A549 treated with RU486 at 1 μM for 4 hours (cell line): ENCODE measurements at places on chromosomes 11 and 22. TPM values are rescaled to one million over a fixed set of nuclear protein-coding genes. Genes with fewer than 3 reads are reported as not detected.

C11orf91 gene
- 0.50 to 1.3 TPM (median 0.98 TPM) in 5 replicates for total RNA-seq

LIF gene
- 22.4 to 37.6 TPM (median 34.3 TPM) in 5 replicates for total RNA-seq

MOV10L1 gene
- not detected in 5 replicates for total RNA-seq

C1QTNF4 gene
- 0.13 to 0.22 TPM in 2 of 5 replicates, not detected in the others for total RNA-seq

UCP2 gene
- total RNA-seq = 69.6 to 84.6 TPM (median 79.5 TPM) in 5 replicates

KCNK7 gene
- total RNA-seq = 0.21 to 1.4 TPM (median 0.57 TPM) in 5 replicates

PGA5 gene
- not detected in 5 replicates for total RNA-seq

CTTN gene
- total RNA-seq = 211 to 221 TPM (median 215 TPM) in 5 replicates

CTSF gene
- 31.1 to 41.6 TPM (median 32.4 TPM) in 5 replicates for total RNA-seq

FGF3 gene
- not detected in 5 replicates for total RNA-seq

GNAZ gene
- 2.2 to 3.2 TPM (median 2.5 TPM) in 5 replicates for total RNA-seq

MUC6 gene
- total RNA-seq = 0.01 TPM in 2 of 5 replicates, not detected in the others

KRTAP5-3 gene
- total RNA-seq = not detected in 5 replicates

HEPN1 gene
- not detected in 5 replicates for total RNA-seq

OR8D1 gene
- total RNA-seq = not detected in 5 replicates

TCN1 gene
- 0.15 to 0.50 TPM (median 0.43 TPM) in 5 replicates for total RNA-seq

GPHA2 gene
- total RNA-seq = not detected in 5 replicates

PHF5A gene
- 64.1 to 87.8 TPM (median 66.1 TPM) in 5 replicates for total RNA-seq

SLC22A6 gene
- total RNA-seq = not detected in 5 replicates

RAB36 gene
- total RNA-seq = 6.7 to 8.1 TPM (median 8.0 TPM) in 5 replicates

POTEH gene
- total RNA-seq = not detected in 5 replicates
